ENCODE measurements at places on chromosomes 16 and 17.

DNA sequence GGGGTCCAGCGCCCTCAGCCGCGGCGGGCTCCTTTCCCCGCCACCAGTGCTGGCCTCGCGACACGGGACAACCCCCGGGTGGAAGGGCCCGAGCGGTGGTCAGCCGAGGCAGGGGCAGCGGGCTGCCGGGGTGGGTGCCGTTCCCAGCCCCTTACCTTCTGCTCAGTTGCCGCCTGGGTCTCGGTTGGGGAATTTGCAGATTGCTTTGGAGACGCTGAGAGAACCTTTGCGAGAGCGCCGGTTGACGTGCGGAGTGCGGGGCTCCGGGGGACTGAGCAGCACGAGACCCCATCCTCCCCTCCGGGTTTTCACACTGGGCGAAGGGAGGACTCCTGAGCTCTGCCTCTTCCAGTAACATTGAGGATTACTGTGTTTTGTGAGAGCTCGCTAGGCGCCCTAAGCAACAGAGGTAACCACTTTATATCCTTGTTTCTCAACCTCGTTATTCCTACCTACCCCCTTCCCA is 381 bp downstream of the CTNS start:
- no peak for DNase-seq

DNA sequence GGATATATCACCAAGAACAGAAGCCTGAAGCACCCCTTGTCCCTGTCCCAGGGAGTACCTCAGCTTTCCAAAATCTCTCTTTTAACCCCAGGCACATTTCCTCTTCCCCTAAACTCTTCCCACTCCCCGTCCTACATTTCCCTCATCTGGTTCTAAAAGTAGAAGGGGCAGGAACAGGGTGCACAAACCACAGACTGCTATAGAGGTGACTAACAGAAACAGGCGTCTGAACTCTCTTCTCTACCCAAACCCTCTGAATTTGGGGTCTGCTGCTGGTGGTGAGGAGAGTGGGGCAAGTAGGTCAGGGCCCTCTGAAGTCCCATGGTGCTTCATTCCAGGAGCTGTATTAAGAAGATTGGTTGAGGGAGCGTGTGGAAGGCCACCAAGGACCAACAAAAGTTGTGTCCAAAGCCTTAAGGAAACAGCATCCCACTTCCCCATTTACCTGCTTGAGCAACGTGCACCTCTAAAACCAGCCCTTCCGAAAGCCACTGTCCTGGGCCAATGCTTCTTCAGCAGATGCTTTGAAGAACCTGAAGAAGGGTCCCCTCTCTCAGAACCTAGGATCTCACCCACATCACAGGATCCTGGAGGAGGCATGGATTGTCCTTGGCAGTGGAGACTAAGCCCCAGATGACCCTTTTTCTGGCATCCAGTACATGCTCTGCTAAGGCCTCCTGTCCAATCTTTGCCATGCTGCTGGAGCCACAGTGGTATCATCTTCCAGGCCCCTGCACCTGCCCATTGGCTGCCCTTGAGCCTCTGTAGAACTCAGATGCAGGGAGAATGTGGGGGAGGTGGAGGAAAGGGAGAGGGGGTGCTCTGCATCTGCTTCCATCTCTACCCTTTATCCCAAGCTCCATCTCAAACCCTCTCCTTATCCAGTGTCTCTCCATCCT is 5.7 kb upstream of the NR1D1 start:
- DNase-seq = no peak

- DNase-seq = no peak
Observed at GRCh38 chr17:42017866-42018200, 594 bp upstream of the DNAJC7 start.

DNA sequence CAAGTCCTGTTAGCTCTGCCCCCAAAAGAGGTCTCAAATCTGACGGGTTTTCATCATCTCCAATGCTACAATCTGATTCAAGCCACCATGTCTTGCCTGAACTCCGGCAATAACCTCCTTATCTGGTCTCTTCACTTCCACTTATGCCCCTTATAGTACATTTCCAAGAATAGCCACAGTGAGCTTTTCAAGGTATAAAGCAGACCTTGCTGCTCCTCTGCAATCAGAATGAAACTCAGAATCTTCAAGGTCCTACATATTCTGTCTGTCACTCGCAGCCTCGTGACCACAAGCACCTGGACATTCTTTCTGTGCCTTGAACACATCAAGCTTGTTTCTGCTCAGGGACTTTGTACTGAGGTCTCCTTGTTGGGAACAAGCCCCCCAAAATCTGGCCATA is 84.7 kb downstream of the YPEL2 start:
- no peak for DNase-seq

DNA sequence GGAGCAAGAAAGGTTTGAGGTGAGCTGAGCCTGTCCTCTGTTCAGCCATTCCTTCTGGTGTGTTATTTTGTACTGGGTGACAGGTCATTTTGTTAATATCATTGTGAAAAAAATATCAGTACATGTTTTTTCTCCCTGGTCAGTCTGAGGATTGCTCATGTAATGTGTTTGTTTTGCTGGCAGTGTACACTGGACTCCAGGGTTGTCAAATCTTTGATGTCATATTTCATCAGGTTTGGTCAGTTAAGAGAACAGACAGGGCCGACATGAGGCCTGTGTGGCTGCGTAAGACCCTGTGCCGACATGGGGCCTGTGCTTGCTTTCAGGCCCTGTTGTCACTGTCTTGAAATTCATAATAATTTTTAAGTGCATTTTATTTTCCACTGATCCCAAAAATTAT is 22.5 kb downstream of the CLUAP1 start:
- DNase-seq = no peak

- no peak for DNase-seq
Observed at GRCh38 chr16:78879011-78879410, 721.5 kb downstream of the MAF start.

Data from EH (cell line).